ENCODE measurements at places on chromosomes 6 and 20. TPM values are rescaled to one million over a fixed set of nuclear protein-coding genes. Genes with fewer than 3 reads are reported as not detected.

Gene KIF25
- 0.72 TPM for total RNA-seq

Gene CDYL
- 60.6 TPM for total RNA-seq

Gene FRK
- 0.11 TPM for total RNA-seq

Gene STMND1
- not detected for total RNA-seq

Gene MCHR2
- total RNA-seq: not detected

Gene DAAM2
- 17.6 TPM for total RNA-seq

Gene SSTR4
- not detected for total RNA-seq

Gene ANGPT4
- 0.07 TPM for total RNA-seq

Gene FAM50B
- 2.9 TPM for total RNA-seq

Gene CEP85L
- 18.1 TPM for total RNA-seq

Gene SALL4
- 90.7 TPM for total RNA-seq

Gene RIPPLY2
- 0.66 TPM for total RNA-seq

Gene FAM83C
- total RNA-seq: not detected

Gene TMEM170B
- total RNA-seq: 19.3 TPM

Gene PMEPA1
- 3.2 TPM for total RNA-seq

Gene GJA10
- not detected for total RNA-seq

Gene DLL1
- 59.8 TPM for total RNA-seq
